NCI-H2029 (cell line): ENCODE measurements at places on chromosomes 1 and 21.

DNA sequence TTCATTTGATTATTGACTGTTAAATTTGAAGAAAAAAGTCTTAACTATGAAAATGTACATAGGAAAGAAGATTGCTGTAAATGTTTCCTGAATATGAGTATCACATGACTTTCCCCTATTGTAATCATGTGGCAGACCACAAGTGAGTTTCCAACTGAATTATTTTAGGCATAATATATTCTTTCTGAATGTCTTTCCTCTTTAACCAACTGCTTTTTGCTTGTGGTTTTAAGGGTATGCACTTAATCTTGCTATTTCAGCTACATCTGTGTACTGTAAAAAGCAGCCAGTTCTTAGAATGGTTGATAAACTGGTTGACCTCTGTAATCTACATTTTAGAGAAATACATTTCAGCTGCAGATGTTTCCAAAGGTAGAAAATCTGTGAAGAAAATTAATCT lies 400.7 kb downstream of the NEGR1 start:
- DNase-seq, result no peak

DNA sequence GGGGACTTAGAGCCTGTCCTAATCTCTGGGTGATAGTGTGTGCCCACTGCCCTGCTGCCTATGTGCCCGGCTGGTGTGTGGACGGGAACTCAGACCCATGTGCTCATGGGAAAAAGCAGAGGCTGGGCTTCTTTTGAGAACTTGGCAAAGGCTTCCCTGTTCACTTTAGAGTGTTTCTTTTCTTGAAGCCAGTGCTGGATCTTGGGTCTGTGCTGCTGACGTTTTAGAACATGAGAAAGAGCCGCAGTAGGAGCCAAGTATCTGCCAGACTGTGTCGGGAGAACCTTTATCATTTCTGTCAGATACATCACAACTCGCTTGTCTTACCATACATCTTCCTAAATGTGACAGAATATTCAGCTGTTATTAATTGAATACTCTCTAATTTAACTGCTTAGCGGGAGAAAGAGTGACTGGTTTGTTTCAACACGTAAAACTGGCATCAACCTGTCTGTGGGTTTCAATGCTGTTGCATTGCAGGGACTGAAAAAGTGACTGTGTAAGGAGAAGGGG lies 195.2 kb downstream of the PBX1 start:
- no peak for DNase-seq

DNA sequence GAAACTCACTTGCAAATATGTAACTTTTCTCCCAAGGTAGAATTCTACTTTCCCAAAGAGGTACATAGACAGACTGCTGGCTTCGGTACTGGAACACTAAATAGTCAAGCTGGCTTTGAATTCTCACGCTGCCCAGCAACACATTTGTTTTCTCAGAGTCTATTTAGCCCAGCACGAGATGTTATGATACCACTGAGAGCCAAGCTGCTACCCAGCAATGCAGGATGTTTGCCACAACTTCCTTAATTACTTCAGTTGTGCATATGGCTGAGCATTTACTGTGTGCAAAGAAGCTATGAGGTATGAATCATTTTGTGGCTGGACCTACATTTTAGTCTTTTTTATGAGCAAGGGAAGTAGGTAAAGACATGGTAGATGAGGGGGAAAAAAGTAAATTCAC lies 793.2 kb downstream of the PLA2G4A start:
- no peak for DNase-seq

DNA sequence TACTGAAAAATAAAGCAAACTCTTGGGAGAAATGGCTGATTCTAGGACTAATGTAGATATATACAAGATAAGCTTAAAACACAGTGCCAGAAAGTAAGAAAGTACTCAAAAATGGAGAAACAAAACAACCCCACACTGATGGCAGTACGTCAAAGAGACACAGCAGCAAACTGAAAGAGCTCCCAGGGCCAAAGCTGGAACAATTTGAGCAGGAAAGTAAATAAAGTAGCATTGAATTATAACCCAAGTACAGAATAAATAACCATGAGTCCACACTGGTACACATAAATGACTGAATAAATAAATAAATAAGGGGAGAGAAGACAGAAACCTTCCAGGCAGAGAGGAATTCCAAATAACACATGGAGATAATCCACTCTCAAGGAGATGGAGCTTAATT lies 120.9 kb downstream of the GLUL start:
- no peak for DNase-seq

DNA sequence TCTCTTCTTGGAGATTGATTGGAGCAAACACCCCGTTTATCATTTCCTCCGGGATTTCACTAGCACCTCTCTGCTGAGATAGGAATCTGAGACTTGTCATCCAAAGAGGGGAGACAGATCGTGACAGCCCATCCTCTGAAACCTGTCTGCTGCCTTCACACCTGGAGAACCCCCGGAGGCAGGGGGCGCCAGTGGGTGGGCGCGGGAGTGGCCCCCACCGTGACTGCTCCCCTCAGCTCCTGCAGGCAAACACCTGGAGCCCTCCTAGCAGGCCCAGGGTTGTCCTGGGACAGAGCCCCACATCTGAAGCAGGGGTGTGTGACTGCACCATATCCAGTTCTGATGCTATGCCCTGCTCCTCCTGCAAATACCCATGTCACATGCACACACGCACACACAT lies 209.5 kb upstream of the POU3F1 start:
- no peak for DNase-seq

GRCh38 chr1:59322394-59322793 lies 25.5 kb downstream of the FGGY start:
- DNase-seq, result no peak

- DNase-seq, result peak; percentile 79
Measured at GRCh38 chr1:225815526-225816178, 5.7 kb downstream of the EPHX1 start.

DNA sequence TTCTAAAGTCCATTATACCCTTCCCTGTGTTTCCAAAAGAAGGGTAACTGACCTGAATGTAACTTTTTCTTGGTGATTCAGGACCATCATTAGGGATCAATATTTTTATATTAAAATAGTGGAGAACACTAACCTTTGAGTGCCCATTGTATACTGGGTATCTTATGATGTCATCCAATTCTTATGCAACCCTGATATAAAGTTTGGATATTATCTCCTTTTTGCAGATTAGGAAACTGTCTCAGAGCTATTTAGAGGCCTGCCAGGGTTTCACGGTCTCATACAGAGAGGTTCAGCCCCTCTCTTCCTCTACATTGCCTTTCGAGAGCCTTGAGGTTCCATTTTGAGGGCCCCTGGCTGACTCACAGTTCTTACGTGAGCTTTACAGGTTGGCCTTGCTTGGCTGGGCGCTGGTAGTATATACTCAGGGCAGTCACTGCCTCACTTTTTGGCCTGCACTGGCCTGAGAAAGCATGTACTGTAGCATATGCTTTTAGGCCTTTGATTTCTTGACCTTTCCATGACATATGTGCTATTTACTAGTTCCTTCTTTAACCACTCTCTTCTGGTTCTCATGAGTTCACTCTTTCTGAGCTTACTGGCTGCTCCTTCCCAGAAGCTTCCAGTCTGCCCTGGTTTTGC lies 15.7 kb upstream of the FOXO6 start:
- DNase-seq, result no peak

DNA sequence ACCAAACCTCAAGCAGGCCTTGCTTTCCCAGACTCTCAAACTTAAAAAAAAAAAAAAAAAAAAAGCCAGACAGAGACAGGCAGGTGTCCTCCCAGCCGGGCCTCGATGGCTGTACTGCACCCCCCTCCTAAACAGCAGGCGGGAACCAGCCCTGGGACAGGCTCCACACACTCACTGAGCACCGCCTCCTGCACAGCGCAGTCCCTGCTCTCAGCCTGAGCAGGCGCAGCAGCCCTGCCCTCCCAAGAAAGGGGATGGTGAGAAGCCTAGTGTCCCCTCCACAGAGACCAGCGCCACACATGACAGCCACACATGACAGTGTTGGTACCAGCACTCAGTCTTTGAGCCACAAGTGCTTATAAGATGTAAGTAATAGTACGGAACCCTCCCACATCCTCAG lies 11.9 kb downstream of the MX2 start:
- no peak for DNase-seq

GRCh38 chr1:145855426-145855948 lies 3.4 kb downstream of the PIAS3 start:
- no peak for DNase-seq

DNA sequence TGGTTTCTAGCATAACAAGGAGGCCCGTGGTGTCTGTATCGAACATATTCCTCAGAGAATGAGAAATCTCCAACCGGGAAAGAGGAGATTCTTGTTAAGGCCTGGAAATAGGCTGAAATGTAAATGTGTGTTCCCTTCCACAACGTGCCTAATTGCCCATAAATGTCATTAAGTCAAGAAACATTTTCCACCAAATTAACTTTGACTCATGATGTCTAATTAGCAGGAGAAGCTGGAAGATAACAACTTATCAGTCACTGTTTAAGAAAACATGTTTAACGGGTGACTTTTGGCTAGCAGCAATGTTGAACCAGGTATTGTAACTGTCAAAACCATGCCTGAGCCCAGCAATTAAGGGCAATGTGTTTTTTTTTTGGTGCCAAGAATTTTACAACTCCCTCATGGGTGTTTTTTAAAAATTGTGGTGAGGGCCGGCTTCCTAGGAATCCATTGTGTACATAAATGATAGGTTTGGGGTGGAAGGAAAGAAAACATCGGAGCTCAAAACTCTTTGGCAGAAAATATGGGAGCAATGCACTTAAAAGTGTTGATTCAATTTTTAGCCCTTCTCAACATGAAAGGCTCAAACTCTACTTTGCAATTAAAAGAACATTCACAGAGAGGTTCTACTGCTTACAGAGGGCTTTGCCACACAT lies 67.0 kb downstream of the OLIG1 start:
- DNase-seq, result no peak

- DNase-seq, result no peak
Measured at GRCh38 chr21:45889256-45889655, 92.3 kb upstream of the COL6A1 start.

- no peak for DNase-seq
Measured at GRCh38 chr1:68673771-68674170, 176.9 kb upstream of the DEPDC1 start.

DNA sequence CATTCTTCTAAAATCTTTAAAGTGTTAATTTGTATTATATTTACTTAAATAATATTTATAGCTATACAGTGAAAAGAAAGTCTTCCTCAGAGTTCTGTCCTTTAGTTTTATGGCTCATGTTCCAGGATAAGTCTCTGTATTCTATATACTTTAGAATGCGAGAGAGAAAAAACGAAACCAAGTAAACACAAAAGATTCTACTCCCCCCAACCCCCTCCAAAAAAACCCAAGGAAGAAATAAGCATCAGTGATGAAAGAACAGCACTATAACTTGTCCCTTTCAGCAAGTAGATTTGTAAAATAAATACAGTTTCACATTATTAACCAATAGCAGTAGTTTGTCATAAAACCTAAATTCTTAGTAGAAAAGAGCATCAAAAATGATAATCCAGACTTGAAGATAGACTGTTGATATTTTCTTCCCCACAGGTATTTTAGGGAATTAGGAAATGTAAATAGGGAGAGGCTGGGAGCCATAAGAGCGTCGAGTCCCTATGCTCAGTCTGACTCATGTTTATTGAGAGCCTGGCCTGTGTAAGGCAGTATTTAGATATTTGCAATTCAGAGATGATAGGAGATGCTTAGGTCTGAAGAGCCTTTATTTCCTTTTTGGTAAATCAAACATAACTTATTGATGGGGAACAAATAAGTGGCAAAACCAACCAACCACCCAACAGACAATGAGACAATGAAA lies 35.5 kb downstream of the CDC14A start:
- DNase-seq, result no peak

- DNase-seq, result peak; percentile 19
Measured at GRCh38 chr1:222095606-222096475, 354.0 kb upstream of the DUSP10 start.
